Muscle of arm (tissue), 14 donors: ENCODE measurements at places on chromosomes 2 and 18. TPM values are rescaled to one million over a fixed set of nuclear protein-coding genes. Genes with fewer than 3 reads are reported as not detected.

RGPD3 gene
- 0.11 TPM for polyA plus RNA-seq

CYP20A1 gene
- polyA plus RNA-seq: 15.0 TPM

DNA sequence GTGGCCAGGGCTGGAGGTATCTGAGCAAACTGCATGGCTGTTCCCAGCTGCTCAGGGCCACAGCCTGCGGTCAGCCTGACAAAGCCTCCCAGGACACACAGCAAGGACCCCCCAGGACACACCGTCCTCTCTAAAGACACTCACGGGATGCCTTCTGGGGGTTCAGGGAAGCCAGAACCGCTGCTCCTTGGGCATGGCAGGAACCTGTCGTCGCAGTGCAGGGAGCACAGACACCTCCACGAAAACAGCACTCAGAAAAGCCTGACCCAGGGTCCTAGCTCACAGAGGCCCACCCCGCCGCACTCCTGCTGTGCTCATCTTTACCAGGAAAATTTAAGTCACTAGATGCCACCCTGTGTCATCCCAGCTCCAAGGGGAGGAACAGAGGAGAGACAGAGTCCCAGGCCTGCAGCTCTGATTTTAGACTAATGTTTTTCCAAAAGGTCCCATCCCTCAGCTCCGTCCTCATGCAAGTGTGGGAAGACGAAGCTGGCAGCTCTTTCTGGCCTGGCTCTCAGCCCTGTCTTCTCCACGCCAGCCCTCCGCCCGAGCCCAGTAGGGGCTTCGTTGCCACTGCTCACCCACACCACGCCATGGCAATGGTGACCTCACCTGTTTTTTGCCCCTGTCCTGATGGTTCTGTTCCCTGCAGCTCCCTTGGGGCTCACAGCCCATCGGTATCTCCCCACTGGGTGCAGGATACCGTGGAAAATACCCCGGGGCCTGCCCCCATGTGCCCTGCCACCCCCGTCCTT is 23.9 kb upstream of the SLC66A3 start:
- DNase-seq: no peak

CHRND gene
- polyA plus RNA-seq: 67.6 TPM

IL18R1 gene
- polyA plus RNA-seq: 0.96 TPM

ANKRD29 gene
- 4.7 TPM for polyA plus RNA-seq

DNA sequence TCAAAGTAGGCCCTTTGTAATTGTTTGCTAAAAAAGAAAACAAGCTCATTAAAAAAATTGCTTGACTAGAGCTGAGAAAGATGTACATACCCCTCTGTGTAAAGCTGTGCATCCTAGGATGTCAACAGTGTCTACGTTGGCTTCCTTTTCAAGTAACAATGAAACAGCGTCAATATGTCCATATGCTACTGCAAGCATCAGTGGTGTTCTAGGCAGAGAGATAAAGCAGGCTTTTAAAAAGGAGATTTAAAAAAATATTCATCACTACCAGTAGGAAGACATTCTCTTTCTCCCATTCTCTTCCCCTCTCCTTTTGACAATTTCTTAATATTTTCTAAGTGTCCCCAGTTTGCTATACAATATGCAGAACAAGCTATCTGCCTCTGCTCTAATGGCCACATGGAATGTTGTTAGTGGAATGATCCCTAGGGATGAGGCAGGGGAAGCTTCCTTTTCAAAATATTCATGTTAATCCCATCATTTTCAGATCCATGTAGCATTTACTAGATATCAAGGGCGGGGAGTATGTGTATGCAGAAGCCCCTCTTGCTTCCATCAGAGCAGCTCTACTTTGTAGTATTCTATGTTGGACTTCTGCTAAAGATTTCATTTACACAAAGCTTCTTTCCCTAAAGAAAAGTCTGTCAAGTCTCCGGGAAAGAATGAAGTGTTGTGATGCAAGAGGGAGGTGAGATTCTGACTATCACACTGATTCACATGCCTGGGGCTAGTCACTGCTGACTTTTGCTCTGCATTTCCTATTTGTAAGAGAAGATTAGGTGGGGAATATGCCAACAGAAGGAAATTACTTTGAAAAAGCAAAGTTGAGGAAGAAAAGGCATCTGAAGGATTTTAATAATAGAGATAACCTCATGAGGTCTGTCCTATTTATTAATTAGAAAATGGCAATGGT is 81.5 kb upstream of the PGAP1 start:
- no peak for DNase-seq

CCDC102B gene
- 17.0 TPM for polyA plus RNA-seq

GRCh38 chr2:142030735-142031134 is 100.1 kb downstream of the LRP1B start:
- no peak for DNase-seq

DNA sequence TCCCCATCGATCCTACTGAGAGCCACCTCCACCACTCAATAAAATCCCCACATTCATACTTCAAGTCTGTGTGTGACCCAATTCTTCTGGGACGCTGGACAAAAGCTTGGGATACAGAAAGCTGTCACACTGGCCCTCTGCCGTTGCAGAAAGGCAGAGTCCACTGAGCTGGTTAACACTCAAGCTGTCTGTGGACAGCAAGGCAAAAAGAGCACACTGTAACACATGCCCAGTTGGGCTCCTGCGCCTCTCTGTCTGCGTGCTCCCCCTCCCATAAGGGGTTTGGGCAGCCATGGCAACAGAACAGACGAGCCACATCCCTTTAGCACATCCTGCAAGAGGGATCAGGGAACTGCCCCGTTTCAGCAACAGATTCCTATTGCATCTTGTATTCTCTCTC is 106.9 kb upstream of the RGPD4 start:
- no peak for DNase-seq

DNA sequence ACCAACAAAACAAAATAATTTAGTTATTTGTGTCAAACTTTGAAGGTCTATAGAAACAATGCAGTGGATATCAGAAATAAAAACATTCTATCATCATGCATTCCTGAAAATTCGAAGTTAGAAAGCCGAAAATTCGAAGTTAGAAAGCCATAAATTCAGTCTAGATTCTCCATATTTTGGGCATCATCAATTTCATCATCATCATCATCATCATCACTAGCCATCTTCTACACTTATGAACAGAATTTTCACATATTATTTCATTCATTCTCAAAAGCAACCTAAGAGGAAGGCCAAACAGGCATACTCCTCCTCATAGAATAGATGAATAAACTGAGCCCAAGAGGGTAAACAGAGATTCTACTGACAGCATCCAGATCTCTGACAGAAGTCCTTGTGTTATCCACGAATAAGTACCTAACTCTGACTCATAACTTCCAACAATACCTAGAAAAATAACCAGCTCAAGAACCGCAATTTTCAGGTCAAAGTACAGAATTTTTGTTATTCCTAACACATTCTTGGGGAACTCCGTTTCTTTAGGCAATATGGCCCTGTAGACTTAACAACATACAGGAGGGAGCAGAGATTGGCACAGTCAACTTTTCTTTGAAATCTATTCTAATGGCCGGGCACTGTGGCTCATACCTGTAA is 84.7 kb downstream of the TCF4 start:
- no peak for DNase-seq

GRCh38 chr2:128252501-128252900 is 66.2 kb downstream of the HS6ST1 start:
- no peak for DNase-seq

ITM2C gene
- 157 TPM for polyA plus RNA-seq

C2orf92 gene
- polyA plus RNA-seq: 31.4 TPM

- DNase-seq: no peak
Measured at GRCh38 chr2:96136129-96136720, 2.1 kb downstream of the ASTL start.

- no peak for DNase-seq
Measured at GRCh38 chr2:45661828-45662227, 10.4 kb downstream of the PRKCE start.

DSC2 gene
- 35.1 TPM for polyA plus RNA-seq

DNA sequence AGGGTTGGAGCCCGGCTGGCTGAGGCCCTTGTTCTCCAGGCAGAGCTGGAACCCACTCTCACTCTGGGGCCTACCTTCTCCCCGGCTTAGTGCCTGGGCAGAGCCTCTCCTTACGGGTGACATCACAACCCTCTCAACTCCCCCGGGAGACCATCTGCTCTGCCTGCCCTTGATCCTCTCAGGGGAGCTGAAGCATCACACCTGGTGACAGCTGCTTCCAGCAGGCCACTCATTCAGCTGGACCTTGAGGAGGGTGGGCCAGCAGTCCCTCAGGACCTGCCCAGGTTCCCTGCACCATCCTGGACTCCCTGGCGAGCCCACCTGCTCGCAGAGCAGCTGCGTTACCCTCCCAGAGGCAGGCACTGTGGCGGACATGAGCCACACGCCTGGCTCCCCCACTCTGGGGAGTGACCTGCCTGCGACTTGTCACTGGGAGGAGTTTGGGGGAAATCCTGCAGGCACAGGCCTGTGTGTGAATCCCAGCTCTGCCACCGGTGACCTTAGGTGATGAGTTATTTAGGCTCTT is 13.1 kb downstream of the HS6ST1 start:
- DNase-seq: no peak
